Activated T-helper 17 cell treated with anti-CD3 and anti-CD28 coated beads, Interleukin-2, amount 50 U/mL, for 72 hours (primary cell): ENCODE measurements at places on chromosomes 7 and 10.
A peak's percentile ranks its signal among the peaks of the same experiment; 100 is the strongest.

- no peak for ATAC-seq
These were observed 176.0 kb upstream of the INSYN2A start for GRCh38 chr10:127372361-127372760.

DNA sequence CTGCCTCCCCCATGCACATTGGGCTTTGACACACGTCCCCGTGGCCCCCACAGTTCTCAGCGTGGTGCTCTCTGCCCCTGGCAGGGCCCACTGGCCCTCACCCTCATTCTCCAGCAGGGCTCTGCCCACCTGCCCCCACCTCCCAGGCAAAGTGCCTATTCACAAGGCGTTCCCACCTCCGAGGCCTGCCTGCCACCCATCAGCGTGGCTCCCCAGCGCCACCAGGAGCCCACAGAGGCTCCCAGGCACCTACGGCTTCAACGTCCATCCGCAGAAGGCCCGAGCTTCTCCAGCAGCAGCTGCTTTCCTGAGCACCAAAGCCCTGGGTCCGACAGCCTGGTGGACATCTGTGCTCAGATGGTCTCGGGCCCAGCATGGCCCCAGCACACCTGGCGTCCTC, 211.8 kb upstream of the PPP2R2D start:
- no peak for ATAC-seq

- ATAC-seq = no peak
These were observed 47.8 kb downstream of the ZFAND4 start for GRCh38 chr10:45624724-45625123.

DNA sequence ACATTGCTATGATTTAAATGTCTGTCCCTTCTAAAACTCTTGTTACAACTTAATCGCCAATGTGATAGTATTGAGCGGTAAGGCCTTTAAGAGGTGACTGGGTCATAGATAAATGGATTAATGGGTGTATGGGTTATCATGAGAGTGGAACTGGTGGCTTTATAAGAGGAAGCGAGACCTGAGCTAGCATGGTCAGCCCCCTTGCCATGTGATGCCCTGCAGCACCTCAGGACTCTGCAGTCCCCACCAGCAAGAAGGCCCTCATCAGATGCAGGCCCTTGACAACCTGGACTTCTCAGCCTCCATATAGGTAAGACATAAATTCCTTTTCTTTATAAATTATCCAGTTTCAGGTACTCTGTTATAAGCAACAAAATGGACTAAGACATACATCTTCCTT, 15.6 kb downstream of the PARP12 start:
- no peak for ATAC-seq

DNA sequence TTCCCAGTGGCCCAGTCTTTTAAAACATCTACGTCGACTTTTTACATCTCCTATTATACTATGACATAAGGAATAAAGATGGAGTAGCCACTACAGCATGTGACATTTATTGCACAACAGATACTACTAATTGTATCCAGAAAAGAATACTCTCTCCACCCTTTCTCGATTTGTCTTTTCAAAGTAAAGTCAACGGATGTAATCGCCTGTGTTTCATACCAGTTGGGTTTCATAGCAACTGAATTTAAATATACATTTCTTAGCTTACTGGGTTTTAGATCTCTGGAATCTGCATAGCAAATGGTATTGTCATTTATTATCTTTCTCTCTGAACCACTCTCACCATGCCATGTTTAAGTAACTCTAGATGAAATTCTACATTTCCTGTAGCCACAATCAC, 86.4 kb upstream of the TRIL start:
- ATAC-seq = no peak

DNA sequence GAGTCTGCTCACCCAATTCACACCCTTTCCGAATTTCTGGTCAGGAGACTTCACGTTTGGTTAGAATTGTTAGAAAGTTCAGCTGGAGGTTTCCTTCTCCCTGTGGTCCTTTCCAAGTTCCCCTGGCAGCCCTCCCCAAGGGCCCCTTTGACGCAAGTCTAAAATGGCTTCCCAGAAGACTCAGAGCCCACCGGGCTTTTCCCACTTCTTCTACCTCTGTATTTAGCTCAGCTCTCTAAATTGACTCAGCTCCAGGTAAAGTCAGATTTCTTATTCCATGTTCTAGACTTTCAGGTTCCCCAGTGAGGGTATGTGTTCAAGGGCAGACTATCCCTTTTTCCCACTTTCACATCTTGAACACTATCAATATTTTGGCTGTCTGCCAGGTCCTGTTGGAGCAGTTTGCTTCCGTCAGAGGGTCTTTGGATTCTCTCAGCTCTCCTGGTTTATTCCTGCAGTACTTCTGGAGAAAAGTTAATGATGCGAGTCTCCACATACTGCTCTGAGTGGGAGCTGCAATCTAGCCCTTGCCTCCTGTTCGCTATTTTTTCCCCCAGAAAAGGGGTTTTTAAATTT, 53.1 kb upstream of the ZNF273 start:
- ATAC-seq = no peak

DNA sequence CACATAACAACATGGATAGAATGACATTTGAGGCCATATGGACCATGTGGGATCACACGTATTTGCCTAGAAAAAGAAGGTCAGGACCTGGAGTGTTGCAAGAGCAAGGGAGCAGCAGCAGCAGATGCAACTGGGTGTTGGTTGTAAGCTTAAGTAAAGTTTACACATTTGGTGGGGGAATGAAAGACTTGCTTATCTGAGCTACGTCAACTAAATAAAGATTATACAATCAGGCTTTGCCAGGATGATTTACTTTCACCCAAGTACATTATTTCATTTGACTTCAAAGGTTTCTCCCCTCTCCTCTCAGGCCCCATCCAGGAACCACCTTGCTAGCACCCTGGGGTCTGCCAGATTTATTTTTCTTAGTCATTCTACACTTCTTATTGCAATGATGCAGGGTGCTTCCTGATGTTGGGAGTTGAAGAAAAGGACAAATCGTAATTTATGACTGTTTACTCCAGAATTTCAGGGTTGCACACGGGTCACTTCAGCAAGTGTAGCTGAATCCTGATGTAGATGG, 591.9 kb upstream of the IGFBP3 start:
- ATAC-seq = no peak

- ATAC-seq = no peak
These were observed 210.7 kb upstream of the PPP2R2D start for GRCh38 chr10:131689954-131690757.

GRCh38 chr7:72435366-72435765, 23.2 kb upstream of the CALN1 start:
- ATAC-seq = no peak

GRCh38 chr7:42227021-42227420, 10.0 kb downstream of the GLI3 start:
- ATAC-seq = no peak

GRCh38 chr7:114997487-114998404, 75.9 kb downstream of the MDFIC start:
- peak; percentile 88 for ATAC-seq

GRCh38 chr10:14024329-14025202, 306.2 kb downstream of the FRMD4A start:
- ATAC-seq = no peak

- ATAC-seq = peak; percentile 53
These were observed 490.4 kb downstream of the DNAJB6 start for GRCh38 chr7:157827045-157827862.

DNA sequence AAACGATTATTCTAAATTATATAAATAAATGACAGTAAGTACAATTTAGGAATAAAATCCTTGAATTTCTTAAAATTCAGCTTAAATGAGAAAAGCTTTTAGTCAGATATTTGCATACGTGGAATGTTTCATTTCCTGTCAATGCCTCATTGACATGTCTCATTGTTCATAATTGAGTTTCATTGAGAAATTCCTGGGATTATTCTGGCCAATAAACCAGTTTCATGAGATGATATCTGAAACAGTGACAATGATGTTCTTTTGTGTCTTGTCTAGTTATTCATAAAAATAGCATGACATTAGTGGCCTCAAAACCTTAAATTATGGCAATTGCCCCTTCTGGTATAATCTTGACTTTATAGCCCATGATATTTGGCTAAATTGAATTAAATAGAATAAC, 95.8 kb downstream of the DKK1 start:
- no peak for ATAC-seq

- ATAC-seq = no peak
These were observed 186.0 kb upstream of the CACNA2D1 start for GRCh38 chr7:82629583-82629982.

- ATAC-seq = peak; percentile 60
These were observed 2.7 kb downstream of the KCNIP2 start for GRCh38 chr10:101840741-101841453.

- peak; percentile 72 for ATAC-seq
These were observed 6.4 kb downstream of the OR2F1 start for GRCh38 chr7:143960813-143961610.

- ATAC-seq = no peak
These were observed 96.9 kb upstream of the GATA3 start for GRCh38 chr10:7957591-7957990.

- ATAC-seq = no peak
These were observed 140.5 kb downstream of the PRKAG2 start for GRCh38 chr7:151736403-151736909.

DNA sequence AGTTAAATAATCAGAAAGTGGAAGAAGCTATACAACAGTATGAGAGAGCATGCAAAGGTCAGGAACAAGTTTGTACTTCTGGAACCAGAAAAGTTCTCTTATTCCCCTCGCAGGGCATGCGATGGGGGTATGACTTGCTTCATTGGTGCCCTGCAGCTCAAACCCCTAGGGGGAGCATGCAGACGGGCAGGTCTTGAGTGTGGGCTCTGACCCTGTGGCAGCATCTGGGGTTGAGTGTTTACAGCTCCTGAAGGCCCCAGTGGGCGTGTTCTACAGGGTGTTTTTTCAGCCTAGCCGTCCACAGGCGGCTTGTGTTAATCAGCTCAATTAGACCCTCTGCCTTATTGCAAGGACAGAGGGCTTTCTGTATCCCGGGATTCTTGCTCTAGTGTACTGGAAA, 44.5 kb downstream of the KIF20B start:
- ATAC-seq = no peak

DNA sequence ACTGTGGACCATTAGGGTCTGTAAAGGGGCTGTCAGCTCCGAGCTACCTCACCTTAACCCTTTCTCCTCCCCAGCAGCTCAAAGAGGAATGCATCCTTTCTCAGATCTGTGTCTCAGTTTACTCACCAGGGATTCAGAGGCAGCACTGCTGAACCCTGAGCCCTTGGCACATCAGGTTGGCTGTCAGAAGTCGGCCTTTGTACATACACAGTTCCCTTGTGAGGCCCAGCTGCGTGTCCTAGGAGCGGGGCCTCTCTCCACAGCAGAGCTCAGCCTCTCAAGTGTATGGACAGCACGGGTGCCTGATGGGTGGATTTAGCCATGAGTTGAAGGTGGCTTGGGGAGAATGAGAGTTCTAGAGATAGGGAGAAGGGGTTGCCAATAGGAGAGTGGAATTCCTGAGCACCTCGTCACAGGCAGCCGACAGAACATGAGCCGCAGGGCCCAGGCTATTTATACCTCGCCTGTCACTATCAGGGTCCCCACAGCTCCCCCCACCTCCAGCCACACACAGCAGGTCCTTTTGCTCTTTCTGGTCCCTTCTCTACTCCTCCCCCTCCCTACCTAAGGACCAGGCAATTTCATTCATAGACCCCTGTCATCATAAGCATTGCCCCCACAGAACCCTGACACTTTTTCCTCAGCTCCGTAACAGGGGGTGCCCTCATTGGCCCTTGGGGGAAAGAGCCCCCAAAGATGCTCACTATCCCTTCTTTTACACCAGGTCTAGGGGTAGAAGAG, 2.1 kb upstream of the FLNC start:
- no peak for ATAC-seq

DNA sequence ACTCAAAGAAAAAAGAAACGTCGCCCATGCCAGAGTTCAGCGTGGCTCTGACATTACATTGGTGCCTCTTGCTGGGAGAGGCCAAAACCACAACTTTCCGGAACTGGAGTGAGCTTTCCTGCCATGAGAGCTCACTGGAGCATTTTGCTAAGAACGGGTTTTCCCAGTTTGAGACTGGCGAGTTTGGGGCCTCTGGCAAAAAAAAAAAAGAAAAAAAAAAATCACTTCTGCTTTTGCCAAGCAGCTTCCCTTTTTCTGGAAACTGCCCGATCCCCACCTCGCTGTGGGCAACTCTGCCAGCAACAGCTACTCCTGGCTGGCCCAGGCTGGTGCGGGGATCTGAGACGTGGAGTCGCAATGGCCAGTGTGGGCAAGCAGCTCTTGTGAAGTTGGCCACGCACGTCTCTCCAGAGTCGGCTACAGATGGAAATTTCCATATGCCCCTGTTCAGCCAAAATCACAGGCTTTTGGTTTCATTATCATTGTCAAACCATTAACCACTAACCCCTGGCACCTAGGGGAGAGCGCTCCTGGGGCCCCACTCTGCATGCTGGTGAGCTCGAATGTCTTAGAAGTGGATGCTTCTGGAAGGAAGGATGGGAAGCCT, 25.7 kb downstream of the PRKAG2 start:
- ATAC-seq = peak; percentile 91

- no peak for ATAC-seq
These were observed 262.5 kb downstream of the TRIL start for GRCh38 chr7:28695300-28696295.

- no peak for ATAC-seq
These were observed 3.2 kb downstream of the TRPV6 start for GRCh38 chr7:142882338-142882678.

DNA sequence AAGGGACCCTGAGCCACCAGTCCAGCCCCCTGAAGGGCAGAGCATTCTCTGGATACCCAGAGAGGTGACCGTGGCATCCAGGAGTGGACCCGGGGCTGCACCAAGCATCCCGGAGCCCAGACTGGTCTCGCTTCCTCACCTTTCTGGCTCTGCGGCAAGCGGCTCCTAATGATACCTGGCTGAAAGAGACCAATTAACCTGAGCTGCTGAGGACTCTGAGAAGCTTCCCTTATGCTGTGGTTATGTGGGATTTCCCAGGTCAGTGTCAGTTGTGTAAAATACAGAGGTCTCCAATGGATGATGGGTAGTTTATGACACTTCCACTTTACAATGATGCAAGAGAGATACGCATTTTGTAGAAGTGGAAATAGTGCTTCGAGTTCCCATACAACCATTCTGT, 51.5 kb downstream of the PFKFB3 start:
- no peak for ATAC-seq

DNA sequence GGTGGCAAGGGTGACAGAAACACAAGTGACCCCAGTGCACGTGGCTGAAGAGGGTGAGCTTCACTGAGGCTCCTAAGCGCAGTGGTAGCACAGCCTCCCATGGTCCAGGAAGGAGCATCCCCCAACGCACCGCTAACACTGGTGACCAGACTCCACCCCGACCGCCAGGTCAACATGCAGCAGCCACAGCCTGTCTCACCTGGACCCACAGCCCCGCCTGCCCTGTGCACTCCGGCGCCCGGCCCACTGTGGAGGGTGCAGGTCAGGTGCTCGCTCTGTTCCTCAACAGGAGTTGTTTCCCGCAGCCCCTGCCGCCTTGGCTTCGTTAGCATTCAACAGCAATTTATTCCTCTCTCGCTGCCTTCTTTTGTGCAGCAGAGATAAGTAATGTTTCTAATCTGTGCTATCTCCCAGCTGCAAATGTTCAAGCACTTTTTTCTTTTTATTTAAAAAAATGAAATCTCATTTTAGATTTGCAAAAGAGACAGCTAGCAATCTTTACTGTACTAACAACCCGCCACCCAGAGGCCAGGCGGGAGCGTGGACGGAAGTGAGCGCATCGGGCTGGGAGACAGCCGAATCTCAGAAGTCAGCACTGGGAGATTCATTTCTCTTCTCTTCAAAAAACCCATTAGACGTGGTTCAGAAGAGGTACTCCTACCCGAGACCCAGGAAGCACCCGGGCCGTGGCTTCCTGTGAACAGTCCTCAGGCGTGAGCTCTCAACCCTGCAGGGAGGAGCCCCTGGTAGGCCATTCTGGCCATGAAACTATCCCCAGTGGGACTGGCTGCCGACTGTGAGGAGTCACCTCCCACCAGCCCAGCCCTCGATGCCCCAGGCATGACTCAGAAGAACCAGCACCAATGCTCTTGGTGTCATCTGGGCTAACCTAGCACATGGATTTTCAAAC, 133.4 kb downstream of the MAD1L1 start:
- ATAC-seq = peak; percentile 46
